ENCODE measurements at places on chromosomes 5 and 9.

DNA sequence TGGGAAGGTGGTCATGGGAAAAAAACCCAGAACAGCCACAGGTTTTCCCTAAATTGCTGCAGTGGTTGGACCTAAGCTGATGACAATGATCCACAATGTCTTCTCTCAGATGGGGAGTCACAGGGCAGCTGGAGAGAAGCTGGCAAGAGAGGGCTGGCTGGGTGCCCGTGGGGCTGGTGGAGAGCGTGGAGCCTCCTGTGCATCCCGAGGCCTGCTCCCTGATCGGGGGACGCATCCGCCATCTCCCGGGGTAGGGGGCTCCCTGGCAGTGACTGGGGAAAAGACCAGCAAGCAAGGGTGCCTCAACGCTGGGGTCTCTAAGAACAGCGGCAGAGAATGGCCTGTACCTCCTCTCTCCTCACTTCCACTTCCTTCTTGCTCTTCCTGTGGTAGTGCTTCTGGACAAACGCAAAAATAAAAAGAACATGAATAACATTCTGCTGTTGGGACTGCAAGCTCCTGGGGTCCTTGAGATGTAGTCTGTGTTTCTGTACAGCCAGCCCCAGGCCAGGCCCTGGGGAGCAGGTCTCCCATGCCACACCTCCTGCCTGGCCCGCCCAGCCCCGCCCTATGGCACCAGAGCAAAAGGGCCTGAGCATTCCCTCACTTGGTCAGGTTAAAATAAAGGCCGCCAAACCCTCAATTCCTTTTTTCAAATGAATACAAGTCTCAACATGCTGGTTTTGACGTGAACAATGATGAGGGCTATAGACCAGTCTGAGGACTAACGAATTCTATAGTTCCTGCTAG lies 7.0 kb upstream of the MRNIP start:
- no peak for DNase-seq

DNA sequence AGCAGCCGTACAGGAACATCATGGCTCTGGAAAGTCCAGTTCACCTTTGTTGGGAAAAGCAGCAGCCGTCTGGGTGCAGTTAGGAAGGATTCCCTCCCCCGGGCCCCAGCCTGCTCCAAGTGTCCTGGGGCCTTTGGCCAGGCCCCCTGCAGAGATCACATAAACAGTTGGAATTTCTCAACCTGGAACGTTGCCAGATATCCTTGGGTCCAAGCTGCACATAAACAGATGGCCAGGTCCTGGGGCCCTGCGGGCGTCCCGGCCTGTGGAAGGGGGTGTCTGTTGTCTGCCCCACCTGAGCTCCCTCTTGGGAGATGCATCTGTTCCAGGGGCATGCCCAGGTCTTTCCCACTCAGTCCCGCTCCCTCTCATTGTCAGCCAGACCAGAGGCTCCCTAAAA lies 92.7 kb downstream of the COL5A1 start:
- DNase-seq = no peak

DNA sequence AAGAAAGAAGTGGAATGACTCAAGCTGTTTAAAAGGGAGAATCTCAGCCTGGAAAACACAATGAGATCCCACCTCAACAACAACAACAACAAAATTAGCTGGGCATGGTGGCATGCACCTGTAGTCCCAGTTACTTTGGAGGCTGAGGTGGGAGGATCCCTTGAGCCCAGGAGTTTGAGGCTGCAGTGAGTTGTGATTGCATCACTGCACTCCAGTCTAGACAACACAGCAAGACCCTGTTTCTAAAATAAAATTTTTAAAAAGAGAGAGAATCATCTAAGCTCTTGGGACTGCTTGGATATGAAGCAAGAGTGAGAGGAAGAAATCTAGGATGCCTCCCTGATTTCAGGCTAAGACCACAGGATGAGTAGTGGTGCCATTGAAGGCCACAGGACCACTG lies 47.4 kb upstream of the KIF2A start:
- no peak for DNase-seq

GRCh38 chr9:20065796-20066700 lies 277.2 kb upstream of the SLC24A2 start:
- DNase-seq = no peak

DNA sequence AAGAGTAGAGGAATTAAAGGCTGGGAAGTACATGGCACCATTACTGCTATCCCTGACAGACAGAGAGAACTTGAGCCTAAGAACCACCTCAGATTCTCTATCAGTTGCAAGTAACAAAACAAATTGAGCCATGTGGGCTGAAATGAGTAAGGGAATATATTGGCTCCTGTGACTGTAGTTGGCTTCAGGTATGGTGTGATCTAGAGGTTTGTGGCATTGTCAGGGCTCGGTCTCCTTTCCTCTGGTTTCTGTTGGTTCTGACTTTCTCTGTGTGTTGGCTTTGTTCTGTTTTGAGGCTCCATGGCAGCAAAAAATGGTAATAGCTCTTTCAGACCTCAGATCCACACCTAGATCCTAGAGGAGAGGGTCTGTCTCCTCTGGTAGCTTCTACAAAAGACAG lies 5.7 kb downstream of the GALNT10 start:
- no peak for DNase-seq

DNA sequence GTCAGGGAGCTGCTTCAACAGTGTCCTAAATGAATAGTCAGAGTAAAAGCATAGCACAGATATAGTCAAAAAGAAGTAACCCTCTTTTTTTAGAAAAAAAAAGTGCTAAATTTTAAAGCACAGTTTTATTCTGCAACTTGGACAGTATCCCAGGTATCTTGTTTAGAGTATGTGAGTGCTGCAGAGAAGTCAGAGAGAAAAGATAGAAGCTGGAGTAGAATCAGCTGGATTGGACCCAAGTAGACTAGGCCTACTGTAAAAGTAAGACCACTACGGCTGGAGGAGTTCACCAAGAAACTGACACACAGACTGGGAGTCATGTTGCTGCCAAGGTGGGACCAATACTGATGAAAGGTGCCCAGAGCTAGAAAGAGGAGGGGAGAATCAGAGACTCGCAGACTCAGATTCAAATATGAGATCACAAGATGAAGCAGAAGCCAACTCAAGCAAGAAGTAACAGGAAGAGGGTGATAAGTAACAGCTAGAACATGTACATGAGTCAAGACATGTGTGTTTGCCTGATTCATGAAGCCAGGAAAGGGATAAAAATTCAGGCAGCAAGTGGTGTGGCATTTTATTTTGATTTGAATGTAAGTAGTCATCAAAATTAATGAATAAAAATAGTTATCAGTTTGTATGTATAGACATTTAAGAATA lies 25.6 kb upstream of the TUSC1 start:
- no peak for DNase-seq

DNA sequence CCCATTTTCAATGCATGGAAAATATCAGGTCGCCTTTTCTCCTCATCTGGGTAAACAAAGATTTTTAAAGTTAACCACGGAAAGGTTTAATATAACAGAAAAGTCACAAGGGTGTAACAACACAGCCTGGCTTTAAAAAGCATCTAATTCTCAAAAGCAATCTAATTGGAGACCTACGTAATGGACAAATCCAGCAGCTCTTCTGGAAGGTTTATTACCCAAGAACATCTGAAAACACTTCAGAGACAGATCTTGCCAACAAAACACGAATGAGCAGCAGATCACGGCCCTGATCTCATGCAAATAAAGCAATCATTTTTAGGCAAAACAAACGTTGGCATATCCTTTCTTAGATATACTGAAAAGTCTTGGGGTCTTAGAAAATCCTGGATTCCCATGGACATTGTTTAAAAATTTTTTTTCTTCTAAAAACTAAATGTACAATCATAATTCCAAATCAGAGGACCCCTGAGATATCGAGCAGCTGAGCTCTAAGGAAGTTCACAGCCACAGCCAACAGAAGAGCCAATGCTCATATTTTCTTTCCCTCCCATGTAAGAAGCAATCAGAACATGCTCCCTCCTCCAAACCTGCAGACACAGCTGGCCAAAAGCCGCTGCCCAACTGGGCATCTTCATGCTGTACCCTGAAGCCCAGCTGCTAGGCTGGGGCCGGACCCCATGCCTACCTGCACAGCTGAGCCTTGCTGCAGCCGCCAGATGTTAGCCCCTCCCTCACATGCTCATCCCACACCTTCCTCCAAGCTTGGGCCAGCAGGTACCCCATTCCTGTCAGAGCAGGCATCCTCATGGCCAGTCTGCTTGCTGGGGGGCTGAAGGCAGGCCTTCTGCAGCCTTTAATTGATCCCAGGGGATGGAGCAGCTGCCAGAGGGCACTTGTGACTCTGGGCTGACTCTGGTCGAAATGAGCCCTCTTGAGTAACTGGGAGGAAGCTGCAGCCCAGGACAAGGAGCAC lies 11.2 kb downstream of the ANKS6 start:
- DNase-seq = no peak

DNA sequence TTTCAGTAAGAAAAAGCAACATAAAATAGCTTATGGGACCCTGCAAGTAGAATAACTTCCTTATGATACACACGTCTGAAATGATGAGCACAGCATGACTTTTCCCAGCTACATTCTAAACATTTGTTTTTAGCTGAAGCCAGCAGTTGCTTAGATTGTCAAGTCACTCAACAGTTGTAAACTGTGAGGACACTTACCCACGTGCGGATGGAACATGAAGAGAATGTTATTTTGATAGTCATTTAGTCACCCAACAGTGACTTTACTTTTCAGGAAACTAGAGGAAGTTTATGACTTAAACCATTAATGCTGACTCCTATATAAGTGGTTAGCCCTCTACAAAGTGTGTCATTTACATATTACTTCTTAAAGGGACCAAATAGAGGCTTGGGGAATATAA lies 3.0 kb downstream of the HACD4 start:
- DNase-seq = no peak

DNA sequence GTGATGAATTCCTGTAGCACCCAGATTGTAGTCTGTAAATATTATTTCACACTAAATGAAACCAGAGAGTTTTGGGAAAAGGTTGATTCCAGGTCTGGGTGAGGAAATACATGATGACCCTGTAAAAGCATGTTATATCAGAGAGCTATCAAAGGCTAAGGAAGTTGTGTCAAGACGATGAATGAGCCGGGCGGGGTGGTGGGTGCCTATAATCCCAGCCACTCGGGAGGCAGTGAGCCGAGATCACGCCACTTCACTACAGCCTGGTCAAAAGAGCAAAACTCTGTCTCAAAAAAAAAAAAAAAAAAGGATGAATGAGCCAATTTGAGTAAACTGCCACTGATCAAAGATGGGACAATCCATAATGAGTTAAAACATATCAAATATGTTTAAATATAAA lies 29.2 kb downstream of the IL6ST start:
- DNase-seq = no peak

GRCh38 chr9:134004881-134005280 lies 12.8 kb upstream of the VAV2 start:
- DNase-seq = no peak

DNA sequence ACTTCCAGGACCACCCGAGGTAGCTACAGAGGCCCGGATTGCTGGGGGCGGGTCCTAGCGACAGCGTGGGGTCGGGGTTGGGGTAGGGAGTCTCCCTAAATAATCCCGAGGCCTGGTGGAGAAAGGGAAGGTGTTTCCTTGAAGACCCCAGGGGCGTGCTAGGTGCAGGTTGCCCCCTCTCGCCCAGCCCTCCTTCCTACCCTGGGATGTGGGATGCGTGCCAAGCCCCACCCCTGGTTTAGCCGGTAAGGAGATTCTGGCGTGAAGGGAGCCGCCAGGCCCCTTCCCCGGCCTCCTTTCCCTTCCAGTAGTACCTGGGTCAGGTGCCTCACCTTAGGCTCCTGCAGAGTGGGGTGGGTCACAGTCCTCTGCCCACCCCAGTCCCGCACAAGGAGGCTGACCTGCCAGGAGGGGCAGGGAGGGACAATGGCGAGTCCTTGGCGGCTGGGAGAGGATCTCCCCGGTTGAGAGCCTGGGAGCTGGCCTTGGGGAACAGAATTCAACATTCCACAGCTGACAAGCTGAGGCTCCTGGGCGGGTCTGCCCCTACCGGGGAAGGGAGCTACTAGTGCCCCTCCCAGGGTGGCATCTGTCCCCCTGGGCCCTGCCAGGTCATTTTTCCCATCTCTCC lies 674 bp downstream of the TSPAN17 start:
- no peak for DNase-seq

GRCh38 chr5:62494772-62495171 lies 82.2 kb downstream of the IPO11 start:
- no peak for DNase-seq

- DNase-seq = no peak
Observed at GRCh38 chr5:174315471-174315870, 270.0 kb downstream of the NSG2 start.

GRCh38 chr5:178625679-178626483 lies 969 bp downstream of the CLK4 start:
- DNase-seq = no peak

GRCh38 chr9:78620303-78620702 lies 323.4 kb downstream of the PSAT1 start:
- no peak for DNase-seq

DNA sequence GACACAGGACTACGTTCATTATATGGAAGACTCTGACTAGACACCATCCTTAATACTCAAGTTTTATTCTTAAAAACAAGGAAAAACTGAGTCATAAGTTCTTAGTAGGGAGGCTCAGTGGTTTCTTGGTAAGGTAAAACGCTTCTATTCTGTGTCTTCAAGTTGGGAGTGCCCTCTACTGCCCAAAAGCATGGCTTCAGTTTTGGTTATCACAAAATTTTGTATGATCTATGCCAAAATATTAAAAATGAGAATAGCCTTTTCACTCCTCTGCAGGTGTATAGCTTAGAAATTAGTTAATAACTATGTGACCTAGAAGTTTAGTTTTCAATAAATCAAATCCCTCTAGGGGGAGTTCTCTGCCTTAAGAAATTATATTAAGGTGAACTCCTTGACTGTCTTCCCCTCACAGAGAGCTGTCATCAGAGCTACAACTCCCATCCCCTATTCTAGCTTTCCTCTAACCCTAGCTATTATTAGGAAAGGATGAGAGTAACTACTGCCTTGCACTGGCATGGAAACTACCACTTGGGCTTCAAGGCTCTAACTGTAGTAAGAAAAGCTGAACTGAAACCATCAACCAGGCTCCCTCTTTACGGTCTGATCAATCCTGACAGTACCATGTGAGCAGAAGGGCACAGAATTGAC lies 189.7 kb downstream of the GNAQ start:
- DNase-seq = no peak

DNA sequence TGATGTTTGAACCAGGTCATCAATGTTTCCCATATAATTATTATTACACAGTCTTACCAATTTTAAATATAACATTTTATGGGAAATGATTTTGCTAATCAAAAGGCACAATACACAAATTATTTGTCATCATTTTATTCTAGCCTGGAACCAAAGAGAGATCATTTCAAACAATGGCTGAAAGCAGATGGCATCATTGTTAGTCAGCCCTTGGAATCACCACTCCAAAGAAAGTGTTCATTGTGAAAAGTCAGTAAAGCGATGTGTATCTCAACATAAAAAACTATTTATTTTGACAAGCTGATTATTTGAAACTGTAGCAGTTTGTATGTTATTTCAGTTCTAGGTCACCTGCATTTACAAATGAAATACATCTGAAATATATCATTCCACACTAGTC lies 1068.7 kb downstream of the CDH12 start:
- no peak for DNase-seq

DNA sequence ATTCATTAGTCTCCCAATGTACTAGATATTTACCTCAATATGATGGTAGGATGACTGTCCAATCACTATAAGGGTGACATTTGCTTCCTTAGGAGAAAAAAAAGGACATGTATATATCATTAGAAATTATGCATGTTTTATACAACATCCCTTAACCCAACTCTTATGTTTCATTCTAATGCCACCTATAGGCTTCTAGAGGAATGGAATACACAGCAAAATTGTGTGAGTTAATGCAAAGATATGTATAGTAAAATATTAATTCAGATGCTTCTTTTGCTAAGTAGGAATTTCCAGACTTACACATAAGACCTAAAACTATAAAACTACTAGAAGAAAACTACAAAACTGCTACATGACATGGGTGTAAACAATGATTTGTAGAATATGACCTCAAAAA lies 3.5 kb downstream of the PRXL2C start:
- no peak for DNase-seq

GRCh38 chr9:103068753-103069152 lies 73.6 kb downstream of the CYLC2 start:
- no peak for DNase-seq

Measured in hypothalamus (tissue), 51 donors.